Omental fat pad (tissue), 4 donors: ENCODE measurements at places on chromosomes 6 and 20.

DNA sequence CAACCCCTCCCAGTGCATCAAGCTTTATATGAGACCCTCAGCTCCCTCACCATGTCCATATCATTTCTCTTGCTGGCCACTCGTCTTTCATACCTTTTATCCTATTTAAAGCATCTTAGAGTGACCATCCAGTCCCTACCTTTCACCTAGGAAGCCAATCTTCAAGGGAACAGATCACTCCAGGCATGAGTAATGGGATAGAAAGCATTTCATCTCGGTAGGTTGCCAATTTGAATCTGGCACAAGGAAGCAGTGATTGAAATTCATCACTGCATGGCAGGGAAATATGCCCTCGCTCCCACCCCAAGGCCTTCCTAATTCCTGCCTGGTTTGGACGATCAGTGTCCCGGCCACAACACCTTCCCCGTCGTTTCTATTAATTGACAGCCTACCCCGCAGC lies 150.4 kb downstream of the CFAP61 start:
- DNase-seq = no peak

GRCh38 chr20:9206486-9206885 lies 137.6 kb downstream of the PLCB4 start:
- no peak for DNase-seq

DNA sequence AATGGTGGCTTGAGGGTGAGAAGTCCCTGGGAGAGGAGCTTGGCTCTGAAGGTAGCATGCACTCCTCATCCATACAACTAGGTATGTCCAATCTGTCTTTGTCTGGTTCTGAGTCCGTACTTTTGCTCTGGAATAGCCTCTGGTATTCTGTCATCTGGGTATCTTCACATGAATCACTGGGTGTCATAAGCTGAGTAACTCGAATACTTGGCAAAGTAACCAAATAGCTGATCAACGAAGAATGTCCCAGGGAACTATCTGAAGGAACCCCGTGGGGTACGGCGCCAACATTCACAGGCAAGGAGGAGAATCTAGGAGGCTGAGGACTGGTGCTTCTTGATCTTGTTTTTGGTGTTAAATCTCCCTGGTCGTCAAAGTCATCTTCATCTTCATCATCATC lies 184.8 kb downstream of the HIVEP2 start:
- DNase-seq = no peak

GRCh38 chr20:43977962-43978361 lies 63.3 kb downstream of the TOX2 start:
- DNase-seq = no peak
